ENCODE measurements at places on chromosomes 7 and 10. TPM values are rescaled to one million over a fixed set of nuclear protein-coding genes. Genes with fewer than 3 reads are reported as not detected.

DNA sequence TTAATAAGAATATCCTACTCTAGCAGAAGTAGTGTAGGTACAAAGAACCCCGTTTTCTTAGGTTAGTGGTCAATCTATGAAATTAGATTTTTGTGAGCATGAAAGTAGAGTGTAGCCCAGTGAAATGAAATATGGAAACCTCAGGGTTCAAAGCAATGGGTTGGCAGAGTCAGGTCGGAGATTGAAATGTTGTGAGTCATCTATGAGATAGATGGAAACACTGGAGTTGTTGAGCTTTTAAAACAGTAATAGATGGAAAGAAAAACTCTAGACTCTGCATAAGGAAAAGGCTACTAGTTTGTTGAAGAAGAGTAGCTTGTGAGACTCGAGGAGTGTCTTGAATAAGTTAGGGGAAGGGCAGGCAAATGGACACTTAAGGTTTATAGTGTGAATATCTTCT is 251.9 kb downstream of the EXOC4 start:
- DNase-seq, result no peak
- H3K4me1 ChIP-seq, result peaks cover 11% of the 10 kb centered on the region
- no peak overlapping the region for H3K27ac ChIP-seq
- H3K4me3 ChIP-seq, result no peak overlapping the region
- H3K36me3 ChIP-seq, result no peaks in the 10 kb centered on the region
- no peaks in the 10 kb centered on the region for H3K27me3 ChIP-seq

Gene CLRN3
- total RNA-seq, result not detected

GRCh38 chr10:75367021-75367487 is 34.5 kb downstream of the ZNF503 start:
- H3K4me3 ChIP-seq, result no peak overlapping the region
- H3K36me3 ChIP-seq, result no peaks in the 10 kb centered on the region

DNA sequence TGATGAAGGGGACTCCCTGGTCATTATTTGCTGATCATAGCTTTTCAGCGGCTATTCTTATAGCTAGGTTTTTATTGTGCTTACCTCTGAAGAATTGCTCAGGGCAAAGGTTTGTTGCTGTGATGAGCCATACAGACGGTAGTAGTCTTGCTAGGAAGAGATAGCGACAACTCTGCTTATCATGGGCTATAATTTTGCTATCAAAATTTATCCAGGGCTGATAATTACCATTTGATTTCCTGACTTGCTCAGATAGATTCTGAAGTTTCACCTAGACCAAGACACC is 103.9 kb downstream of the CFAP58 start:
- DNase-seq, result no peak
- no peak overlapping the region for H3K27ac ChIP-seq
- H3K4me3 ChIP-seq, result no peak overlapping the region
- H3K36me3 ChIP-seq, result no peaks in the 10 kb centered on the region
- no peaks in the 10 kb centered on the region for H3K4me1 ChIP-seq

DNA sequence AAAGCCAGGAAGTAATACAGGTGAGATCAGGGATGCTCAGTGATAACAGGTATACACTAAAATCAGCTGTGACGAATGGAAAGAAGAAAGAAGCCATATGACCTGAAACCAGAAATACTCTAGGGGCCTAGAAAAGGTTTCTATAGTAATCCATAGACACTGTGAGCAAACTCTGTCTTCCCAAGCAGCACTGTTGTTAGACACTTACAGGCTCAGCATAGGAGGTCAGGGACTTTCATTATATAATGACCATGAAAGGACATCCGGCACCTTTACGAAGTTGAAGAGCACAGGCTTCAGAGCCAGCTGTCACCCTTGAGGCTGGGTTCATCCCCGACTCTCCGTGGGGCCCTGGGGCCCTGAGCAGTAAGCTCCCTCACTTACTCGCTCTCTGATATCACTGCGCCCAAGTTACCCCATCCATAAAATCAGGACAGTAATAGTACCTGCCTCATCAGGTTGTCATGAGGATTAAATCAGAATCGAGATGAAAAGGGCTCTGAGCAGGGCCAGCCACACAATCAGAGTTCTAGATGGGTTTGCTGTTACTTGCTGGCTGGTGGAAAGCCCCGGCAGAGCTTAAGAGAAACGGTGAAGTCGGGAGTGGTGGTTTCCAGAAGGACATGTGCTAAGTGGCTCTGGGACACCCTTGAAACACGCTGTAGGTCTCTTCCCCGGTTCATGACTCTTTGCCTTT is 79.5 kb downstream of the ITIH5 start:
- no peak overlapping the region for H3K27ac ChIP-seq
- H3K4me1 ChIP-seq, result no peaks in the 10 kb centered on the region
- no peaks in the 10 kb centered on the region for H3K27me3 ChIP-seq
- no peaks in the 10 kb centered on the region for H3K36me3 ChIP-seq
- DNase-seq, result no peak
- no peak overlapping the region for H3K4me3 ChIP-seq

- H3K27ac ChIP-seq, result no peak overlapping the region
- no peaks in the 10 kb centered on the region for H3K27me3 ChIP-seq
- no peak overlapping the region for H3K4me3 ChIP-seq
- no peak for DNase-seq
These were observed 174.1 kb upstream of the TNRC18 start for GRCh38 chr7:5597772-5598171.

DNA sequence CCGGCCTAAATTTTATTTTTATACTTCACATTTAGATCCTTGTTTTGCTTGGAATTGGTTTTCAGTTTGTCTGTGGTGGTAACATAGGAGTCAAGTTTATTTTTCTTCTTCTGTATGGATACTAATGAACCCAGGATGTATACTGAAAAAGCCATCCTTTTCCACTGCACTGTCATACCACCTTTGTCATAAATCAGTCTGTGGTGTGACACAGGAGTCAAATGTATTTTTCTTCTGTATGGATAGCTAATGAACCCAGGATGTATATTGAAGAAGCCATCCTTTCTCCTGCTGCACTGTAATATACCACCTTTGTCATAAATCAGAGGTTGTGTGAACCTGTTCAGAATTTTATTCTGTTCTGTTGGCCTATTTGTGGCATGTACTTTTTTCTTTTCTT is 21.4 kb downstream of the VPS26A start:
- H3K4me3 ChIP-seq, result no peak overlapping the region
- H3K27ac ChIP-seq, result no peak overlapping the region
- peaks cover 13% of the 10 kb centered on the region for H3K36me3 ChIP-seq
- DNase-seq, result no peak
- H3K27me3 ChIP-seq, result no peaks in the 10 kb centered on the region

DNA sequence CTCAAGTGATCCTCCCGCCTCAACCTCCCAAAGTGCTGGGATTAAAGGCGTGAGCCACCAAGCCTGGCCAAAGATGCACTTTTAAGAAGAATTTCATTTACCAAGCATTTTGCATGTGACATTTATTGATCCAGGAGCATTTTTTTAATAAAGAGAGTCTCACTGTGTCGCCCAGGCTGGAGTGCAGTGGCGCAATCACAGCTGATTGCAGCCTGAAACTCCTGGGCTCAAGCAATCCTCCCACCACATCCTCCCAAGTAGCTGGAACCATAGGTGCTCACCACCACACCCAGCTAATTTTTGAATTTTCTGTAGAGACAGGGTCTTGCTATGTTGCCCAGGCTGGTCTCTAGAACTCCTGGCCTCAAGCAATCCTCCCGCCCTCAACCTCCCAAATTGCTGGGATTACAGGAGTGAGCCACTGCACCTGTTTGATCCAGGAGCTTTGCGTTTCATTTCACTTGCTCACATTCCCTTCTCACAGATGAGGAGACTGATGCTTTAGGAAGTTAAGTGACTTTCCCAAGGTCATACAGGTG is 4.4 kb upstream of the TBL2 start:
- no peaks in the 10 kb centered on the region for H3K36me3 ChIP-seq
- H3K27ac ChIP-seq, result no peak overlapping the region
- H3K27me3 ChIP-seq, result no peaks in the 10 kb centered on the region
- H3K4me3 ChIP-seq, result no peak overlapping the region

DNA sequence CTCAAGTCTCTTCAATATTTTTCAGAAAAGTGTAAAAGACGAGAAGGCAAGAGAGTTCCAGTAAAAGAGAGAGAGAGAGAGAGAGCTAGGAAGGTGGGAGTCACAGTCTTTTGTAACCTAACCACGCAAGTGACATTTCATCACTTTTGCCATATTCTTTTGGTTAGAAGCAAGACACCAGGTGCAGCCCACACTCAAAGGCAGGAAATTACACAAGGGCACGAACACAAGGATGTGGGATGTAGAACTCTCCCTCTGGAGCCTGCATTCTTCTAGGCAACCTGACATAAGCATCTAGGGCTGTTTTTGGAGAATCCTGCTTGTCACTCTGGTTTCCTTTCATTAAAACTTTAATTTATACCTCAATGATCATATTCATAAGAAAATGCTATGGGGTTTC is 1213.1 kb downstream of the DNAJB9 start:
- no peak overlapping the region for H3K4me3 ChIP-seq
- no peaks in the 10 kb centered on the region for H3K4me1 ChIP-seq
- no peak overlapping the region for H3K27ac ChIP-seq

Gene CD36
- 509 TPM for total RNA-seq
